ENCODE measurements at places on chromosomes 16 and 17.

DNA sequence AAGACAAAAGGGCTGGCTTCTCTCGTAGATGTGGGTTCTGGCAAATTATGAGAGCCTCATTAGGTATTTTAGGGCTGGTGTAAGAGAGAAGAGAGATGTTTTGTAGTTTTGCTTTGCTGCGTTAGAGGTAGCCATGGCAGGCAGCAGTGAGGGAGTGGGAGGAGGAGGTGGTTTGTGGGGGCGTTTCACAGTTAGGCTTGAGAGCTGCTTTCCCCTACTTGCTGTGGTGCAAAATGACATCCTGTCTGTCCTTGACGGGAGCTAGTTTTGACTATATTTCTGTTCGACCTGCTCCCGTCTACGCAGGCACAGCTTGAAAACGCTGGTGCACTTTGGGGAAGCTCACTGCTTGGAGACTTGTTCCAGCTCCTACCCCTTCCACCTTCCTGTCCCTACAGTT is 75.5 kb downstream of the SLC5A11 start:
- no peak for DNase-seq

- no peak for DNase-seq
Observed at GRCh38 chr17:49997773-49998703, 3.0 kb upstream of the DLX3 start.

DNA sequence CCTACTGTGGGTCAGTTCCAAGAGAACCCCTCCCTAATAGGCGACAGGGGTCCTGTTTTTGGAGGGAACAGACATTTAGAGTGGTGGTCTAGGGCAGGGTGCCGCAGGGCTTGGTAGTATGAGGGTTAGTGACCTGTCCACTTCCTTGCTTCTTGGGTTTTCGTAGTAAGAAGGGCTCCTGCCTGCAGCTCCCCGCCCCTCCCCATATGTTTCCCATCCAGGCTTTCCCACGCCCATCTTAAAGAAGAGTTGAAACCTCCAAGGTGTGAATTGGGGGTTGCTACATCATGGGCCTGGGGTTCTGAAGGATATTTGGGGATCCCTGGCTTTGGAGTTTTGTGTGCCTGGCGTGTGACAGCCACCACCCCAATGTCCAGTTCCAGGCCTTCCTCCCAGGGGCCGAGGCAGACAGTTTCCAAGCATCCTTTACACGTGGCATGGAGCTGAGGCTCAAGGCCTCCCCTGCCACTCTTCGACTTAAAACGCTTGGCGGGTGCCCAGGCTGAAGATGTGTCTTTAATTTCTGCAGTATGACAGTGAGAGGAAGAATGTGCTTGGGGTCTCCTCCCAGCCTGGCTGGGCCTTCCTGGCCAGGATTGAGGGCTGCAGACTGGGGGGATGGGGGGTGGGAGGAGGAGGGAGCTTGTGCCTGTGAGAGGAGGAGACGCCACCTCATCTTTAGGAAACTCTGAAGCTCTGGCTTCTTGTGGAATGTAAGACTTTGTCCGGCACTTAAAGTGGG is 2.3 kb upstream of the COL1A1 start:
- no peak for DNase-seq

- DNase-seq = no peak
Observed at GRCh38 chr17:81929253-81930141, 2.0 kb upstream of the MAFG start.
